ENCODE measurements at places on chromosomes 1 and 21. TPM values are rescaled to one million over a fixed set of nuclear protein-coding genes. Genes with fewer than 3 reads are reported as not detected.

Gene CEPT1
- 12.6 TPM for total RNA-seq

Gene UQCRH
- total RNA-seq: 239 TPM

Gene RCOR3
- 45.5 TPM for total RNA-seq

Gene SELL
- 2.6 TPM for total RNA-seq

- no peak for DNase-seq
- no peaks in the 10 kb centered on the region for H3K36me3 ChIP-seq
- no peak overlapping the region for H3K4me3 ChIP-seq
- H3K27me3 ChIP-seq: no peaks in the 10 kb centered on the region
- peak overlapping the region; percentile 87 for H3K27ac ChIP-seq
Observed at GRCh38 chr1:151720125-151720524, 1.2 kb upstream of the RIIAD1 start.

DNA sequence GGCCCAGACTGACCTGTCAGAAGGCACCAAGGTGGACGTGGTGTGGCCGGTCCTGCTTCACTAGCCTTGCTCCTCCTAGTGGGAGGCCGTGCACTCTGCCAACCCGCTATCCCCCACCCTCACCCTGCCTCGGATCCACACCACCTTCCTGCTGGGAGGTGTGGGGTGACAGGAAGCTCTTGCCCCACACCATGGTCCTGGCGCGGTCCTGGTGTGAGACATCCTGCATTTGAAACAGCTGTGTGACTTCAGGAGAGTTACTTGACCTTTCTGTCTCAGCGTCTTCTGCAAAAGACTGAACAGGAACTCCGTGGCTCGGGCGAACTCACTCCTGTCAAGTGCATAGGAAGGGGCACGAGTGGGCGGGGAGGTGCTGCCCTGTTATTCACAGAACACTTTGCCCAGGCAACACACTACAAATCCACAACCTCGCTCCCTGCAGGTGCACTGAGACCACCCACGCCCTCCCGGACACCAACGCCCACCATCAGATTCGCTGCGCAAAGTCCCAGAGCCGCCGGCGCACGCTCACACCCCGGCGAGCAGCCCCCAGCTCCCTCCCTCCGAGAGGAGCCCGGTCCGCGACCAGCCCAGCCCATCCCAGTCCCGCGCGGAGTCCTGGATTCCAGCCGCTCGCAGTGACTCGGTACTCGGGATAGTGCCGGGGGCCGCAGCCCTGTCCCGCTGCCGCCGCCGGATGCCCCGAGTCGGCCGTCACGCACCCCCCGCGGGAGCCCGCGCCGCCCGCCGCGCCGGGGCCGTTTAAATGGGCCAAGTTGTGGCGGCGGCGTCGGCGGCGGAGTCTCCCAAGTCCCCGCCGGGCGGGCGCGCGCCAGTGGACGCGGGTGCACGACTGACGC, at the start of gene SAMD11:
Gene SAMD11, plus strand, starts transcription at position 793 of the 860 bp plus-strand sequence. CDS start 509 bp downstream, outside the sequence.
- H3K27me3 ChIP-seq: no peaks in the 10 kb centered on the region
- no peaks in the 10 kb centered on the region for H3K36me3 ChIP-seq
- peak within 1 kb of the TSS; percentile 13 for H3K4me3 ChIP-seq
- no peak within 1 kb of the TSS for H3K27ac ChIP-seq
- peak; percentile 87 for DNase-seq

GRCh38 chr1:225936523-225936922, 4.5 kb downstream of the LEFTY2 start:
- H3K27ac ChIP-seq: no peak overlapping the region
- no peaks in the 10 kb centered on the region for H3K27me3 ChIP-seq

GRCh38 chr1:156808186-156809030, 8.2 kb downstream of the SH2D2A start:
- no peak for DNase-seq
- H3K36me3 ChIP-seq: no peaks in the 10 kb centered on the region
- no peak overlapping the region for H3K4me3 ChIP-seq
- H3K4me1 ChIP-seq: peaks cover 4% of the 10 kb centered on the region

- no peaks in the 10 kb centered on the region for H3K4me1 ChIP-seq
- no peaks in the 10 kb centered on the region for H3K27me3 ChIP-seq
- no peak for DNase-seq
- H3K36me3 ChIP-seq: no peaks in the 10 kb centered on the region
- no peak overlapping the region for H3K4me3 ChIP-seq
- H3K27ac ChIP-seq: no peak overlapping the region
Observed at GRCh38 chr1:4010284-4010683, 110.2 kb upstream of the C1orf174 start.

GRCh38 chr1:4127592-4128140, 227.6 kb upstream of the C1orf174 start:
- no peaks in the 10 kb centered on the region for H3K36me3 ChIP-seq
- H3K27me3 ChIP-seq: no peaks in the 10 kb centered on the region
- no peak for DNase-seq
